ENCODE measurements at places on chromosomes 11 and 22. TPM values are rescaled to one million over a fixed set of nuclear protein-coding genes. Genes with fewer than 3 reads are reported as not detected.

Gene ZNF214
- total RNA-seq: 8.3 TPM

Gene TEX54
- not detected for total RNA-seq

Gene TRIM34
- total RNA-seq: 7.2 TPM

Gene SYT12
- 0.71 TPM for total RNA-seq

Gene LYVE1
- total RNA-seq: 48.4 TPM

Gene BATF2
- total RNA-seq: 2.9 TPM

Measured in sciatic nerve (tissue), 2 donors.